ENCODE measurements at places on chromosomes 3 and 15. TPM values are rescaled to one million over a fixed set of nuclear protein-coding genes. Genes with fewer than 3 reads are reported as not detected.

- no peak for DNase-seq
Measured at GRCh38 chr15:67125589-67126502, 60.4 kb downstream of the SMAD3 start.

ITGA11 gene
- 7.1 TPM for total RNA-seq

DNA sequence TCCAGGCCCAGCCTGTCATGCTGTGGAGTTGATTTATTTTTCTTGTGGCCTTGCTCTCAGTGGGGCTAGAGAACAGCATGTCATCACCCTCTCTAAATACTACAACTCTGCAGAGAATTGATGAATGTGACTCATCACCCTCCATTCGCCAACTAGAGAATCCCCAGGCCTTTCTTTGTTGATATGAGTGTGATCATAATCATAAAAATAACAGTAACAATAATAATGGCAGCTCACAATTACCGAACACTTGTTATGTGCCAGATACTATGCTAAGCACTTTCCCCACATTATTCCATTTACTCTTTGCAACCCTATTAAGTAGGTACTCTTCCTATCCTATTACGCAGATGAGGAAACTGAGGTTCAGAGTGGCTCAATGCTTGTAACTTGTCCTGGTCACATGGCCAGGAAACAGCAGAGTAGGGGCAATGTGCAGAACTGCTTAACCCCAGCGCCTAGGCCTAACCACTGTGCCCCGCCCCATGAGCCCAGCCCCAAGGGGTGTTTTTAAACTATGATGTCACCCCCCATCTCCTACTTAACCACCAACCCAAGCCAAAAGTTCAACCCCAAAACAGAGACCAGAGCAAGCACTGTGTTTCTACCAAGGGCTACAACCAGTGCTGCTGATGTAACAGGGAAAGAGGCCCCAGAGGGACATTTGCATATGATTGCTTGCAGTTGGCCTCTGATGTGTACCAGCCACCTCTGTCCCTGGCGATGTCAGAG, 104.5 kb downstream of the ADCY5 start:
- peak; percentile 13 for DNase-seq

DNA sequence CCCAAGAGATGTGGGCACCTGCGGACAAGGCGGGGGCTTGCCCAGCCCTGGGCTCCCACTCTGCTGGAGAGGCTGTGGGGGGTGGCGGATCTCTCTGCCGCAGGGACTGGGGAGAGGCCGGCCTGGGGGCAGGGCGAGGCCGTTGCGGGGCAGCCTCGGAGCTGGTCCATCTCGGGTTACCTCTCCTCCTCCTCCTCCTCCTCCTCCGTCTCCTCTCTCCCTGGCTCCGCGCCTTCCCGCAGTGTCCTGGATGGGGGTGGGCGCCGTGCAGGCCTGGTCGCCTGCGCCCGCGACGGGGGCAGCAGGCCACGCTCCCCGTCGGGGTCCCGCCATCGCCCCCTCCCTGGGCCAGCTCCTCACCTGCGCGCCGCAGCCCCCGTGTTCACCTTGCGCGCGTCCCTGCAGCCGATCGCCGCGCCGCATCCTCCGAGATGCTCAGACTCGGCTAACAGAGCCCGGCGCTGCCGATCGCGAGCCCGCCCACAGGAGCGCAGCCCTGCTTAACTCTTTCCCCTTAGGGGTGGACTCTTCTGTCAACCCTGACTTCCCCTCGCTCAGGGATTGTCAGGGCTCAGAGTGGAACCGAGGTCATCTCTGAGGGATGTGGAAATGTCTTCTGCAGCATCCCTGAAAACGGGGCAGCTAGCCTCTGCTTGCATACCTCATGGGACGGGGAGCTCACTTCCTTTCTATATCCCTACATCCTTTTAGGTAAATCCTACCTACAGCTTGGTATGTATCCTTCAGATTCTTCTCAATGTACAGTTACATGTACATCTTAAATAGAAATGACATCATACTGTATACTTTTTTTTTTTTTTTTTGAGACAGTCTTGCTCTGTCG, at the start of gene PRRT3:
Gene PRRT3, minus strand, starts transcription at position 447 of the 844 bp plus-strand sequence. CDS start 2,293 bp downstream, outside the sequence.
- peak; percentile 76 for DNase-seq

DNA sequence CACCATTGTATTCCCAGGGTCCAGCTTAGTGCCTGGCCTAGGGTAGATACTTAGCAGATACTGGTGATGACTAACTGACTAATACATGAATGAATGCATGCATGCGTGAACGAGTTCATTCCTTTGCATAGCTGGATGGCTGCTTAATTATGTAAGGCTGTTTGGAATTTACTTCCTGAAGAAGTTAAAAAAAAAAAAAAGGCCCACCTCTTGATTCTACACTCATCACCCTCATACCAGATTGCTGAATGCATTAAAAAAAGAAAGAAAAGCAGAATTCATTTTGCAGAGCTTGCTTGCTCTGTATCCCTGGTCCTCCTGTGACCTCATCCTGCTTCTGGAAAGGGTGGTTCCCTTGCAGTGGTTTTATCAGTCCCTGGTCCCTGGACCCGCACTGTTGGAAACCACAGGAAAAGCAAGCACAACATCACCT, 277.6 kb upstream of the CFAP20DC start:
- DNase-seq = no peak

DNA sequence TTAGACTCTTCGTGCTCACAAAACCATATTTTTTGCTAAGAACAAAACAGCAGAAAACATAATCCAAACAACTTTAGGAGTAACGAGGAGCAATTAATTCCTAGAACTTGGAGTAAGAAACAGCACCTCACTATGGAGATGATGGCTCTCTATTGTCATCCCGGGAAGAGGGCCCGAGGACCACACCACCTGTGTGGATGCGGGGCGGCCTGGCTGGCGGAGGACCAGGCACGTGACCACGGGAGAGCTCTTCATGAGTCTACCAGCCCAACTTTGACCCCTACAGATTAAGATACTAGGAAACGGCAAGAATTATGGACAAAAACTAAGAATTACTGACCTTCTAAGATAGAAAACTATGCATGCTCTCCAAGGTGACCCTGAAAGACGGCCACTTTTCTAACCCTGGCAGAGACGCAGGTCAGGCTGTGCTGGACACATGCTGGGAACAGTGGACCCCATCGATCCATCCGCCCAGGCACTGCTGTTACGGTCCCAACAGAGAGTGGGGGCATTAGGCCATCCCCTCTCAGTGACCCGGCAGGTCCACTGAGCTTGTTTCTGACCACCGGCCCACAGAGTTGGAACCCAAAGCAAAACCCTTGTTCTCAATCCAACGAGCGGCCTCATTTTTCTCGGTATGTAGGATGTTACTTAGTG, 13.1 kb upstream of the OCA2 start:
- peak; percentile 45 for DNase-seq

TF gene
- total RNA-seq = 1.3 TPM

GRCh38 chr3:18344306-18345014, 80.7 kb downstream of the SATB1 start:
- DNase-seq = no peak

DNA sequence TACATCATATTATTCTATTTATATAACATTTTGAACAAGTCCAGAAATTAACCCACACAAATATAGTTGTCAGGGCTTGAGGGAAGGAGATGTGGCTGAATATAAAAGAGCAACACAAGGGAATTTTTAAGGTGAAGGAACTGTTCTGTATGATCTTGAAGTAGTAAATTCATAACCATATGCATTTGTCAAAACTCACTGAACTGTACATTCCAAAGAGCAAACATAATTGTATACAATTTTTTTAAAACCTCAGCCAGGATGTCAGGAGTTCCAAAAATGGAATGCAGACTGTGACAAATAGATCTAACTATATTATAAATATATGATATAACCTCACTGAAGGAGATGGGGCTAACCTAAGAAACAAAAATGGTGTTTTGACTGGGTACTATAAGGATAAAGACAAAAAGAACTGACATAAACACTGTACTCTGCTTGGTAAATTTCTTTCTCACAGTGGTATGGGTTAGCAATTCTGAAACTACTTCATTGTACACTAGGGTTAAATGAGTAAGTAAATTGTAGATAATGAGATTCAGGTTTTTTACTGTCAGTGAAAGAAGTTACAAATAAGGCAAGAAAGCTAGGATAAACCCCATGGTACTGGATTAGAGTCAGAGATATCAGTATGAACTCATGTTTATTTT, 14.4 kb downstream of the GOLGB1 start:
- DNase-seq = no peak

DNA sequence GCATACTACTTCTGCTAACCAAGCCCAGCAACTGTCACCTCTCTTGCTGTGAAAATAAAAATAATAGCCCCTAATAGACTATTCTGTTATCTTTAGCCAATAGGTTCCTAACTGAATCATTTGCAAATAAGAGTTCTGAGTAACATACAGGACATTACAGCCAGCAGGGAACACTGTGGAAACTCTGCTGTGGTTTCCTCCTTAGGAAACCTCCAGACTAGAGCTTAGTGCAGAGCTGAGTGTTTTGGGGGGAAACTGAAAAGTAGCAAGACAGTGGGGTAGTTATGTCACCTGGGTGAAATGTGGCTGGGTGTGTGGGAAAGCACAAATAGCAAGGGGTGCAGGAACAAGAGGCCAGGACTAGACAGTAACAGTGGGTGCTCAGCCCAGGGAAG, 32.4 kb downstream of the DZIP1L start:
- no peak for DNase-seq

DNA sequence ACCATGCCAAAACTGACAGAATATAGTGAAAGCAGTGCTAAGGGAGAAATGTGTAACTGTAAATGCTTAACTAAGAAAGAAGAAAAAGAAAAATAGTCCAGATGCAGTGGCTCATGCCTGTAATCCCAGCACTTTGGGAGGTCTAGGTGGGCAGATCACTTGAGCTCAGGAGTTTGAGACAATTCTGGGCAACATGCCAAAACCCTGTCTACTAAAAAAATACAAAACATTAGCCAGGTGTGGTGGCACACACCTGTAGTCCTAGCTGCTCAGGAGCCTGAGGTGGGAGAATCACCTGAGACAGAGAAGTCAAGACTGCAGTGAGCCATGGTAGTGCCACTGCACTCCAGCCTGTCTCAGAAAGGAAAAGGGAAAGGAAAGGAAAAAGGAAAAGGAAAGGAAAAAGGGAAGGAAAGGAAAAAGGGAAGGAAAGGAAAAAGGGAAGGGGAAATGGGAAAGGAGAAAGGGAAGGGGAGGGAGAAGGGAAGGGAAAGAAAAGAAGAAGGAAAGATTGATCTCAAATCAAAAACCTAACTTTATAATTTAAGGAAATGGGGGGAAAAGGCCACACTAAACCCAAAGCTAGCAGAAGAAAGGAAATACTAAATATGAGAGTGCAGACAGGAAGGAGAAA, 20.3 kb downstream of the C3orf33 start:
- no peak for DNase-seq

All from upper lobe of right lung (tissue), 1 donor.